ENCODE measurements at places on chromosomes 5 and 9.

DNA sequence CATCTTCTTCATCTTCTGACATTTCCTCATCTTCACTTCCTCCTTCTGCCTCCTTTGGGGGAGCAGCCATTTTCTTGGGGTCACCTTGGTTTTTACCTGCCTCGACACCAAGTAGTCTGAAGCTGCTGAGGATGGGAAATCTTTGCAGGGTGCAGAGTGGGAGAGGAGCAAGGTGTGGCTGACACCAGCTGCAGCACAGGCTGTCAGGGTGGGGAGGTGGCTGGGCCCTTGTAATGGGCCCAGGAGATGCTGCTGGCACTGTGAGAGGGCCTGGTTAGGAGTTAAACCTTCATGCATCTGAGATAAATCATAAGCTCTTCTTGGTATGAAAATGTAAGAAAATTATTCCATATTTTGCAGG, 7.7 kb downstream of the RABL6 start:
- no peak for DNase-seq

- no peak for DNase-seq
Observed at GRCh38 chr5:56685503-56686217, 129.7 kb upstream of the MAP3K1 start.

- no peak for DNase-seq
Observed at GRCh38 chr9:19675492-19675891, 113.3 kb downstream of the SLC24A2 start.

DNA sequence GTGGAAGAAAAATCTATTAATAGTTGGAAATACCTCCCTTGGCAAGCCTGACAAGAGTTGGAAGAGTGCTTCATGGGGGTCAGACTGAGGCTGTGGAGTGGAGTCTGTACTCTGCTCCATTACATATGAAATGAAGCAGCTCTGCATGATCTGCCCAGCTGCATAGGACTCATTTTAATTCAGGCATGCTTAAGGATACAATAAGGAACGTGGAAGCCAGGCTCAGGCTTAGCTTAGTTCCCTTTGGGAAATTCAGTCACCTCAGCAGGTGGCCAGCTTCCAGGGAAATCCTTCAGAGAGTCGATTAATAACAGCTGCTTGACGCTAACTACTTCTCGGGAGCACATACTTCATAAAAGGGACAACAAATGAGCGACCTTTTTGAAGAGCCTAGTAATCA, 1672.9 kb upstream of the WWC1 start:
- DNase-seq, result no peak

- DNase-seq, result no peak
Observed at GRCh38 chr5:148956477-148957385, 106.1 kb downstream of the SH3TC2 start.

GRCh38 chr9:37528652-37529471, 43.1 kb downstream of the POLR1E start:
- DNase-seq, result no peak

DNA sequence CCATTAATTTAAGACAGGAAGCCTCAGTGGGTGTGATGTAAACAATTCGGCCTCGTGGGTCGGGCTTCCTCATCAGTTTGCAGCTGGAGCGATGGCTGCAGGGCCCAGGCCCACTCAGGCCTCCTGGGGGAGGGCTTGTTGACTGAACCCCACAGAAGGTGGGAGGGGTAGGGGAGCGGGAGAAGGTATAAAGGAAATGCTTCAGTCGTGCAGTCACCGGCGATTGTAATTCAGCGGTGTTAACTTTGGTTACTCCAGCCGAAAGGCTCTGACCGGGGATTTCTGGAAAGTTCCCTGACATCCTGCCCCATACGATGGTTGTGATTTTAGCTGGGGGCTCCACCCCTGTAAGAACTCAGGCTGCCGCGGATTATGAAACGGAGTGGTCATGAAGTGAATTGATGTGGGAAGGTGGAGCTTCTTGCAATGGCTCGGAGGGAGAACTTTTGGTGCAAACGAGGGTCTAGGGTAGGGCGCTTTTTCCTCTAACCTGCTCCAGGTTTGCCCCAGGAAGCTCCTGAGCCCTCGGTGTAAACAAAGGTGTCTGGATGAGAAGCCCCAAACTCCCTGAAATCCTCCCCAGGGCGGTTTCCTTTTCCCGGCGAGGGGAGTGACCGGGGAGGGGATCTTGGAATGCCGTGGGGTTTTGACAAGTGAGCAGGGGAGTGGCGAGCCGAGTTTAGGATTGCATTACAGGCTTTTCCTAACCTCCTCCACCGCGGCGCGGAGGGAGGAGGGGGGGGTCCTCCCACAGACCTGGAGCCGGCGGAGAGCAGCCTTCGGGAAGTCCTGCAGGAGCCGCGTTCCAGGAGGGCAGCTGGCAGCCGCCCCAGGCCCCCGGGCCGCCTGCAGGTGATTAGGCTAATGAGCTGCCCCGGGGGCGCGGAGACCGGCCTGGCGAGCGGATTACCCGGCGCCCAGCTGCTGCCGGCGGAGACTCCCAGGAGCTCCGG, 215.5 kb downstream of the PDZD2 start:
- no peak for DNase-seq

DNA sequence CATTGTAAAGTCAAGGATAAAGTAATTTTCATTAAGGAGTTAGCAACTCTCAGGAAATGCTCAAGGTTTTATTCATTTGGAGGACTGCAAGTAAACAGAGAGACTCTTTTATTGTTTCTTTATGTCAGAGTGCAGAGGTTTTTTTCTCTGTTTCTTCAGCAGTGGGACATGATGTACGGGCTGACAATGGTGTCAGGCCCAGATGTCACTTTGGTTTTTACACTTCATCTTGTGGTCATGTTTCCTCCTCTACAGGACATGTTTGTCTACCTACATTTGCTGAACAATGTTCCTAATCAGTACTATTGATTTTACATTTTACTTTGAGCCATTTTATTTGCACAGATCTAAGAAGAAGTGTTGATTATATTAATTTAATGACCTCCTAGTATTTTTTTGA, 72.8 kb upstream of the PARP8 start:
- no peak for DNase-seq

DNA sequence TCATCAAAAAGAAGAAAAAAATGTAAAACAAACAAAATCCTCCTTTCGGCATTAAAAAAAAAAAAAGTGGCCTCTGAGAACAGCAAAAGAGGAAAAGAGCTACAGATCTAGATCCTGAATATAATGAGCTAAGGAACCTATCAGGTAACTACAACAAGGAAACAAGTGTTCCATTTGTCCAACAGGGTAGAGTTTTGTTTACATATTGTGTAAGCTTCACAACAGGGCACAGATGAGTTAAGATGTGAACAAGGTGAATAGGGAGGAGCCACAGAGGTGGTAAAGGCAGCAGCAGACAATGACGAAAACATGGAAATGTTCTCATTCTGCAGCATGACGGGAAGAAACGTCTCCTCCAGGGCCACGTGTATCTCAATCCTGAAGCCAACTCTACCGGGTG, 14.4 kb downstream of the ELP1 start:
- no peak for DNase-seq

- no peak for DNase-seq
Observed at GRCh38 chr5:36535378-36535777, 71.0 kb upstream of the SLC1A3 start.
